ENCODE measurements at places on chromosomes 5 and 9.

- no peak for DNase-seq
Observed at GRCh38 chr9:104861397-104861796, 66.6 kb downstream of the ABCA1 start.

DNA sequence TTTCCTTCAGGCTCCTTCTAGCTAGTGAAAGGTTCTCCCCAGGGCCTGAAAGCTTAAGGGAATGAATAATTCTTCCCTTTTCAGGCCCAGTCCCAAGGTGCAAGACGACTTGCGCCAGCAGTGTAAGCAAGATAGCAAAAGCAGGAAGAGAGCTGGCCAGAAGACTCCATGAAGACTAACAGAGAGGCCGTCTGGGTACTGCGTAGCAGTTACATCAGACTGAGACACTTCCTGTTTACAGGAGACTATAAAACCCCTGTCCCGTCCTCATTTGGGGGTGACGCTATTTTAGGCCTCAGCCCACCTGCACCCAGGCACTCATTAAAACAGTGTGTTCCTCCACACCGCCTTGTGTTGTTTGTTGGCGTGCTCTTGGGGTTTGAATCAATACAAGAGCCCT, 90.7 kb upstream of the MOCS2 start:
- no peak for DNase-seq

DNA sequence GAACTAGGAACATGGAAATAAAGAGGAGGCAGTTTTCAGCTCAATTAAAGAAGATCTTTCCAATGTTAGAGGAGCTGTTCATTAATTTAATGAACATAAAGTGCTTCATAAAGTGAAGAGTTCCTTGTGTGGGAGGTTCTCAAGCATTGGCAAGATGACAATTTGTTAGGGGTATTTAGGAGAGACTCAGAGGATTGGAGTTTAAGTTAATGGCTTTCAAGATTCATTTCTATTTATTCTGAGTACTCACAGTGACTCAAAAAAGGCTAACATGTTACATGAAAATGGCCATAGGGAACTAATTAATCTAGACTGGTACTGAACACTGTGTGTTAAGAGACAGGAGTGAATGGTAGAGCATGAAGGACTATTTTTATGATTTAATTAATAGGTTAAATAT, 55.4 kb upstream of the CDH12 start:
- no peak for DNase-seq

DNA sequence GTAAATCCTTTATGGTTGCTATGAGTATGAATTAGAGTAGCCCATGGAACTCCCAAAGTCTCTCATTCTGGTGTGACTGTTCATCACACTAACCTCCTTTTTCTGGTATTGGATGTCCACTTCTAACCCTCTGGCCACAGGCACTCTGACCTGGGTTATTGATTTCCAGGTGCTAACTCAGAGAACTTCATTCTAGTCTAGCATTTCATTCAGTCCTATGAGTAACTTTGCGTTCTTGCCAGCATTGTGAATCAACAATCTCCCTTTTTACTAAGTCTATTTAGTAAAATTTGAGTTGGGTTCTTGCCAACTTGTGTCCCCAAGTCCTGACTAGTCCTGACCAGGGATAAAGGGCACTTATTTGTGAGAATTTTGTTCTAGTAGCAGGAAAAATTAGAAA, 103.5 kb downstream of the SNX18 start:
- DNase-seq: no peak

- DNase-seq: no peak
Observed at GRCh38 chr5:54518818-54519508, 1.4 kb downstream of the SNX18 start.

GRCh38 chr9:18564018-18564880, 90.3 kb downstream of the ADAMTSL1 start:
- no peak for DNase-seq

- no peak for DNase-seq
Observed at GRCh38 chr9:6855860-6856259, 98.1 kb downstream of the KDM4C start.

DNA sequence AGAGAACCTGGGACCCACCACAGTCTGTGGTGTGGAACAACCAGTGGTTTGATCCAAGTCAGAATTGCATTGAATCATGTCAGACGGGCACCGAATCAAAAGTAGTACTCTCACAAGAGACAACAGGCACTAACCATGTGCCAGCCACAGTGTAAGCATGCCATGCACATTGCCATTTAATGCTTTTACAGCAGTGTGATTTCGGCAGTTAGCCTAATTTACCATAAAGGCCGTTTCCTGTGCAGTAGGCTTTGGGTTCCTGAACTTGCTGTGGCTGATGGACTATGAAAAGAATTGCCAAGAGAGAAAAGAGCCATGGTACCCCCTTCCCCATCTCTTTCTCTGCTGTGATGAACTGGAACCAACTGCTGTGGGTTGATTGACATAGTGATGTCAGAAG, 540.6 kb downstream of the EBF1 start:
- DNase-seq: no peak

DNA sequence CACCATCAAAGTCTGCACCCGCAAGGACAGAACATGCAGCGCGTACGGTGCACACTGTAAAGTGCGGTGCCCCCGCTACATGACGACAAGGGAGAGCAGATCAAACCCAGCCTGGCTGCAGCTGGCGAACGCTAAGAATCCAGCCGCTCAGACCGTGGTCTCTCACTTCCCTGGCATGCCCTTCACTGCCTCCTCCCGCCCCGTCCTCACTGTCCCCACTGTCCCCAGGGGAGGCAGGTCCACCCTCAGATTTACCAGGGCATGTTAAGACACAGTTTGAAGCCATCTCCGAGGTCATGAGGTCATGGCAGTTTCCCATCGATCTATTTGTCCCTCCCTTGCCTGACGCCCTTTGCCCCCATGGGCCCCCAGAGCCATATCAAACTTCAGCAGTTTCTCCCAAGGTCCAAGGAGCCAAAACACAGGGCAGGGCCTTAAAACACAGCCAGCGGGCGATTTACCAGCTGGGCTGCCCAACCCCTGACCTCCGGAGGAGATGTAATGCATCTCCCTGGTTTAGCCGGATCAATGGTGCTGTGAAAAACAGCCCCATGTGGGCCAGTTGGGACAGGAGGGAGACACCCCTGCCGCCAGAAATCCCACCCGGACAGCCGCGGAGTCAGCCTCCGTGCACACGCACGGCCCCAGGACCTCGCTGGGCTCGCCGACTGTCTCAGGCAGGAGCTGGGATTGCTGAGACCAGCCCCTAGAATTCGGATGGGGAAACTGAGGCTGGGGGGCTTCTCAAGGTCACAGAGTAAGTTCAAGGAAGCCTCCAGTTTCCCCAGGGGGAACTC, 52.3 kb upstream of the FUBP3 start:
- DNase-seq: no peak

GRCh38 chr9:114416290-114416689, 28.5 kb upstream of the AKNA start:
- no peak for DNase-seq

GRCh38 chr5:111117136-111117535, 25.0 kb downstream of the WDR36 start:
- no peak for DNase-seq

- no peak for DNase-seq
Observed at GRCh38 chr9:3515405-3515804, 10.4 kb downstream of the RFX3 start.

GRCh38 chr9:134476272-134476941, 150.2 kb downstream of the RXRA start:
- DNase-seq: no peak

GRCh38 chr5:140355546-140355945, 4.4 kb upstream of the SLC4A9 start:
- DNase-seq: no peak

DNA sequence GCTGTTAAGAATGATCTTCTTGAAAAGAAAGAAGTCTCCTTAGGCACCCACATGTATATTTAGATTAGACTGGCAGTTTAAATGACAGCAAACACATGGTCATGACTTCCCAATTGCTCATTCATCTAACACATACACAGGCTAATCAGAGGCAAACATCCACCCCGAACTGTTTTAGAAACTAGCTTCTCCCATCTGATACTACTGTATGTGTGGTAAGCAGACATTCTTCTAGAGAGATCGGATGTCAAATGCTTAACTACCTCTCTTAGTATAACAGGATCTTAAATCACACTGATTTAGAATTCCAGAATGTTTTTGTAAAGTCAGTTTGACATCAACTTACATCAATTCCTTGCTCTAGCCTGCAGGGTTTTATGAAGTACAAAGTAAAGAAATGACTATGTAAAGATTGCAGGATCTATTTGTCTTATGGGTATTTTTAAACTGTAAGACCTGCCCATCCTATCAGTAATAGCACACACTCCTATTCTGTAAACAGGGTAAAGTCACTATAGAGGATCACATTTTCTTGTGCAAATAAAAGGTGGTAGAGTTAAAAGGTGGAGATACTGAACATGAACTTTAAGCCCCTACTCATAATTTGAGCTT, 239.7 kb downstream of the MLLT3 start:
- no peak for DNase-seq

DNA sequence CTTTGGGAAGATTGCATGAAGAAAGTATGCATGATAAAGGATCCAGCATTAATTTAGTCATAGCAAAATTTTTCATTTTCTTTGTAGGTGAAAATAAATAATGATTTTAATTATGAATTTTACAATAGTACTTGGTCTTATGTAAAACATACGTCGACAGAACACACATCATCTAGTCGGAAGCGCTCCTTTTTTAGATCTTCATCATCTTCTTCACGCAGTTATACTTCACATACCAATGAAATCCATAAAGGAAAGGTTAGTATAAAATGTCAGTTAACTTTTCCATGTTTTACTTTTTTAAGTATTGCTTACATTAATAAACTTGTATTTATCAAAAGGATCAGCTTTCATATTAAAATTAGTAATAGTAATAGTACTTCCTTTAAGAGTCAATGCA, 35.8 kb downstream of the C7 start:
- DNase-seq: no peak

DNA sequence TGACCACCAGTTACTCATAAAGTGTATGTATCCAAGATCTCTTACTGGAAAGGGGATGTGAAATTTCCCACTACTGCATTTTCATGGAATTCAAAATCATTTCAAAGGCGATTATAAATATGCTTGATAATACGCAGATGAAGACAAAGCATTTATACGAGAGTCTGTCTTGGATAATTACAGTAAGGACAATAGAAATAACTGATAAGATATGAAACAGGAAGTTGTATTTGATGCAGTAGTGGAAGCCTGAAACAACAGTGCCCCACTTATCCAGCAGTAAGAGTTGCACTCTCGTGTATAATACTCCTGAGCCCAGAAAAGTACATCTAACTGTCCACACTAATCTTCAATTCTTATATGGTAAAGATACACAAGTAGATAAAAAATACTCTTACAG, 188.7 kb upstream of the POU5F2 start:
- no peak for DNase-seq

DNA sequence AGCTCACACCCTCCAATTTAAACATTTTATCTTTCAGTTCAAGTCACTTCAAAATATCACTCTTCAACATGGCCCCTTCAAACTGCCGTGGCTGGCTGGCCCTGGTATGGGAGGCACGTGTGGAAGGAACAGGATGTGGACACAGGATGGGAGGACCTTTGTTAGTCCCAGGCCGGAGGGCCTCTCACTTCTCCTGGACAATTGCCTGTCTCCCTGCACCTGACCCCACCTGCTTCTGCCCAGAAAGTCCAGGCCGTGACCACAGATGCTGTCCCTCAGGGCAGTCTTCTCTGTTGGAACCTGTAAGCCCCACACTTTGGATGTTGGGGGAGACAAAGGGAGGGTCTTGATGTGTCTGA, 19.4 kb downstream of the AMBP start:
- no peak for DNase-seq

DNA sequence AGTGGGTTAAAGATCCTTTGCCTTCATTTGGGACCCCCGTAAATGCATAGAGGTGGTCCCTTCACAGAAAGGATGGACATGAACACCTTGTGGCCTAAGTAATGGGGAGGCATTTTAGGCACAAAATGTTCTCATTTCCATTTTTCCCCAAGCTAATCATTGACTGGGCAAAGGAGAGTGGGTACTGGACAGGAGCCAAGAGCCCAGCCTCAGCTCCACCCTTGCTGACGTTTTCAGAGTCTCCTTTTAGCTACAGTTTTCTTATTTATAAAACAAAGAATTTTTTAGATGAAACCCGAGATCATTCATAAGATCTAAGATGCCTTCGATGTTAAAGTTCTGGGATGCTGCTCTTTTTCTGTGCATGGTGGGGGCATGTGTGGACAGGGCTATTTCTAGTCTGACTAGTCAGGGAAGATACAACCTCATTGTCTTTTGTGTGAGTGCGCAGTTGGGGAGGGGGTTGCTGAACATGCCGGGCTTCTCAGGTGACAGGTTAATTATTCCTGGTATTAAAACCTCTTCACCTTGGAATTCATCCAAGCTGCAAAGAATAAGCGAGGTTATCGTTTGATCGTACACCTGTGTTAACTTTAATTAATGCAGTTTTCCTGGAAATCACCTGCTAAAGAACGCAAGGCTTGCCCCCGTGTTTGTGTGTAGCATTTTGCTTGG, 48.4 kb downstream of the ADAMTS16 start:
- no peak for DNase-seq

- DNase-seq: no peak
Observed at GRCh38 chr5:160287378-160288051, 24.8 kb downstream of the CCNJL start.

DNA sequence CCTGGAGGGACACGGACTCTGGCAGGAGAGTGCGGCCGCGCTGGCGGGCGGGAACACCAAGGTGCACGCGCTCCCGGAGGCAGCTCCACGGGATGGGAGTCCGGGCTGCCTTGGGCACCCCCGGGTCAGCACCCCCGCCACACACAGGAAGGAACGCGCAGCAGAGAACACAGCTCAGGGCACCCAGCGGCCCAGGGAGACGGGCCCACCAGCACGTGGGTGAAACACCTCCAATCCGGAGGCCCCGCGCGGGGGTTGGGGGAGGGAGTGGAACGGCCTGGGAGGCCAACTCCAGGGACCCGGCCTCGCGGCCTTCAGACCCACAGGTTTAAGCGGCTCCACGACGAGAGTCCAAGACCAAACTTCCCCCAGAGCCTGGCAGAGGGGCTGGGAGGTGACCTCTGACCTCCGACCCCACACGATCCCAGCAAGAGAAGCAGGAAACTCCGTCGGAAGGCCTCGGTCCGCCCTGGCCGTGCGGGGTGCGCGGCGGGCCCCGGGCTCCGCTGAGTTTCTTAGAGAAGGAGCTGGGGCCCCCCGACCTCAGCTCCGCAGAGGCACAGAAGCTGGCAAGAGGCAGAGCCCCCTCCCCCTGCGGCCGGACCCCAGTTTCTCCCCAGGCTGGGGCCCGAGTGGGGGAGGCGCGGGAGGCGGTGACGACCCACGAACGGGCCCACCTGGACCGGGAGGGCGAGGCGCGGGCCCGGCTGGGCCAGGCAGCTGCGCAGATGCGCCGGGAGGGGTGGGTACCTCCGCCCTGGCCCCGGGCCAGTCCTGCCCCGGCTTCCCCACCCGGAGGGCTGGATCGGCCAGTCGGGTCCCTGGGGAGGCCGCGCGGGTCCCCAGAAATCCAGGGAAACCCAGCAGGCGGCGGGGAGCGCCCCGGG, 851 bp downstream of the NACC2 start:
- DNase-seq: peak; percentile 35

GRCh38 chr9:134768709-134769351, 111.8 kb upstream of the FCN2 start:
- DNase-seq: no peak

All from effector CD4-positive, alpha-beta T cell (primary cell).